Central memory CD4-positive, alpha-beta T cell (primary cell): ENCODE measurements at places on chromosomes 4 and X.

- no peak for DNase-seq
These were observed 69.6 kb downstream of the ABLIM2 start for GRCh38 chr4:8088966-8089491.

DNA sequence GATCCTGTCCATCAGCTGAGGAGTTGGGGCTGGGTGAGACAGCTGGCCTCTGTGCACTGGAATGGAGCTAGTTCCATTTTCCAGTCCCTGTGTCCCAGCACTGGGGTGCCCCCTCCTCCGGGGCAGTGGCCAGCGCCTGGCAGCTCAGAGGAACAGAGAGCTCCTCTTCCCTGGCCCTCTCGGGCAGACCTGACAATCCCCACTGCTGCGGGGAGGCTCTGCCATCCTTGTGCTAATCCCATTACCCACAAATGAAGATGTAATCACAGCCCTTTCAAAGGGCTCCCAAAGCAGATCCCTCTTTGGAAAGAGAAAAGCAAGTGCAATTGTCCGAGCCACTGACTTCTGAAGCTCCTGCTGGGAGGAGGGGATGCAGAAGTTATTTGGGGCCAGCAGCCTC is 75.1 kb upstream of the MSX1 start:
- DNase-seq, result no peak

DNA sequence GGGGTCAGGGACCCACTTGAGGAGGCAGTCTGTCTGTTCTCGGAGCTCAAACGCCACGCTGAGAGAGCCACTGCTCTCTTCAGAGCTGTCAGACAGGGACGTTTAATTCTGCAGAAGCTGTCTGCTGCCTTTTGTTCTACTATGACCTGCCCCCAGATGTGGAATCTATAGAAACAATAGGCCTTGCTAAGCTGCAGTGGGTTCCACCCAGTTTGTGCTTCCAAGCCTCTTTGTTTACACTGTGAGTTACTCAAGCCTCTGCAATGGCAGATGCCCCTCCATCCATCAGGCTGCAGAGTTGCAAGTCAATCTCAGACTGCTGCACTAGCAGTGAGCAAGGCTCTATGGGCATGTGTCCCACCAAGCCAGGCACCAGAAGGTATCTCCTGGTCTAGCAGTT is 158.1 kb downstream of the DTHD1 start:
- DNase-seq, result no peak

GRCh38 chr4:148800336-148800885 is 358.2 kb upstream of the NR3C2 start:
- no peak for DNase-seq

GRCh38 chr4:73021634-73022033 is 47.9 kb downstream of the COX18 start:
- no peak for DNase-seq

DNA sequence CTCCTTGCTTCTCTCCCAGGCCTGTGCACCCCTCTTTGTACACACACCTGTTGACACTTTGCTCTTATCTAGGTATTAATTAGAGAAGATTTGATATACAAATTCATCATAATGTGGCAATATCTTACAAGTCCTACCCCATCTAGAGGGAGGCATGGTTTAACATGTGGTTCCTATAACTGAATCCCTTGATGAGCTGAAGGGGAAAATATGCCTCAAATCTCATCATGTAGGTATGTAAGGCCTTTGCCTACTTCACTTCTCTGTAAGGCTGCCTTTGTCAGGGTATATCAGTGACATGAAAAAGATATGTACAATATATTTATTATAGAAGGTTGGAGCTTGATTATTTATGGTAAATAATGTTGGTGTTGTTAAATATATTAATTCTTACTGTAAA is 31.9 kb downstream of the HTR2C start:
- no peak for DNase-seq

DNA sequence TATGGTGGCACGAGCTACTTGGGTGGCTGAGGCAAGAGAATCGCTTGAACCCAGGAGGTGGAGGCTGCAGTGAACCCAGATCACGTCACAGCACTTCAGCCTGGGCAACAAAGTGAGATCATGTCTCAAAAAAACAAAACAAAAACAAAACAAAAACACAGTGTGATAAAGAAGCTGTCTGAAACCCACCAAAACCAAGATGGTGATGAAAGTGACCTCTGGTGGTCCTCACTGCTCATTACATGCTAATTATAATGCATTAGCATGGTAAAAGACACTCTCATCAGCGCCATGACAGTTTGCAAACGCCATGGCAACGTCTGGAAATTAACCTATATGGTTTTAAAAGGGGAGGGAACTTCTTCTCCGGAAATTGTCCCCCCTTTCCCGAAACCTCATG is 29.4 kb upstream of the OPHN1 start:
- peak; percentile 26 for DNase-seq

DNA sequence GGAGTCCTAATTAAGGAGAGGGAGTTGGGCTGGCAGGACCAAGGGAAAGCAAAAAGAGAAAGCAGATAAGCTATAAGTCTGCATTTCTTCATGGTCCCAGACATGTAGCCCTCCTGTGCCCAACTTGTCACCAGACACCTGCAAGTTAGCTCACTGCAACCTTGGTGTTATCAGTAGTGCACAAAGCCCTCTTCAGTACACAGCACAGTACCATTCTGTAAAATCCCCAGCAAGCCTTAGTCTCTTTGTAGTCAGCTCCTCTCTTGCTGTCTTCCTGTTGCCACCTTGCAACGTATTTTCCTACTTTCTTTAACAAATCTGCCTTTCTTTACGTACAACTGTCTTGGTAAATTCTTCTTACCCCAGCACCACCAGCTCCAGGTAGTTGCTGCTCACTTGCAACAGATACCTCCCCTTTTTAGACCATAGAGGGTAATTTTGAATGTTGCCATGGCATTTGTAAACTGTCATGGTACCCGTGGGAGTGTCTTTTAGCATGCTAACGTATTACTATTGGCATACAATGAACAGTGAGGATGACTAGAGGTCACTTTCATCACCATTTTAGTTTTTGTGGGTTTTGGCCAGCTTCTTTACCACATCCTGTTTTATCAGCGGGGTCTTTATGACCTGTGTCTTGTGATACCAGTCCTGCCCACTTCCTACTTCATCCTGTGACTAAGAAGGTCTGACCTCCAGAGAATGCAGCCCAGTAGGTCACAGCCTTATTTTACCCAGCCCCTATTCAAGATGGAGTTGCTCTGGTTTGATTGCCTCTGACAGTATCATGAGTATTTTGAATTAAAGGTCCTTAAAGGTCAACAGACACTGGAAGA is 28.3 kb upstream of the AP1S2 start:
- DNase-seq, result no peak

DNA sequence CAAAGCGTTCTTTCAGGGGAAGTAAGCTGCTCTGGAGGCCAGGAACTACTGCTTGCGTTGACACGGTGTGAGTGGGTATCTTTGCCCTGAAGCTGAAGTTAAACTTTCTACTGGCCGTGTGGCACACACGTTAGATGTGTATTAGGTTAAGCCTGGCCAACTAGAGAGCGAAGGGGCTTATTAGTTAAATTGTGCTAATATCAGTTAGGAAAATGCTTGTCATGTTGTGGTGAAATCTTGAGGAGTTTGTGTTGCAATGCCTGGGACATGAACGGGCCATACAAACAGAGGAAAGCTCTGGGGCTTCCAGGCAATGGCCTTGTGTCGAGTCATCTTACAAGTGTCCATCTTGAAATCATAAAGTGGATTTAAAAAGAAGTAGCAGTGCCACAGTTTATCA is 62.6 kb downstream of the NSUN7 start:
- DNase-seq, result no peak

GRCh38 chr4:70958681-70959080 is 34.8 kb upstream of the DCK start:
- no peak for DNase-seq

DNA sequence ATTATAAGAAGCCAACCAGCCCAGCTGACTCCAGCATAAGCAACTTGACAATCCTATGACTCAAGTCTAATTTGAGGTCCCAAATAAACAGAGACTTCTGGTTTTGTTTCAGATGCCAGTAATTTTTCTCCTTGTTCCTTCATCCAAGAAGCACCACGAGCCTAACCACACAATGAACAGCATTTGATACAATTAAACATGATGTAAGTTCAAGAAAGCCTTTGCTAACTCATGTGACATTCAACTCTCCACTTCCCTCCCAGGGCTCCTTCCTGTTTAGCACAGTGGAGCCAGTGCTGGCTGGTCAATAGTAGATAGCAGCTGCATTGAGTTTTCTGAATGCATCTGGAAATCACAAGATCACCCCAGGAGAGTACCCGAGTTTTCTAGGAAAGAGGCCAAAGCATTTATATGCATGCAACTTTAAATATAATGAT is 206.3 kb downstream of the ARHGAP24 start:
- DNase-seq, result no peak

GRCh38 chr4:37674439-37674838 is 11.7 kb downstream of the RELL1 start:
- no peak for DNase-seq

- no peak for DNase-seq
These were observed 10.4 kb downstream of the RELL1 start for GRCh38 chr4:37675587-37676290.

DNA sequence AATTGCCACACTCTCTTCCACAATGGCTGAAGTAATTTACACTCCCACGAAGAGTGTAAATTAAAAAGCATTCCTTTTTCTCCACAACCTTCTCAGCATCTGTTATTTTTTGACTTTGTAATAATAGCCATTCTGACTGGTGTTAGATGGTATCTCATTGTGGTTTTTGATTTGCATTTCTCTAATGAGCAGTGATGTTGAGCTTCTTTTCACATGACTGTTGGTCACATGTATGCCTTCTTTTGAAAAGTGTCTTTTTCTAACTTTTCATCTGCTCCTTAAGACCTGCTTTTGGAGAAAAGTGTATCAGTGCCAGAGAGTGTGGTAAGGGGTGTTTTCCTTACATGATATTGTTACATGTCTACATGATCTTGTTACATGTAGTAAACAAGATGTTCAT is 25.7 kb downstream of the GUCY1A1 start:
- no peak for DNase-seq

- peak; percentile 6 for DNase-seq
These were observed 29.5 kb upstream of the IRF2 start for GRCh38 chr4:184503869-184504300.

DNA sequence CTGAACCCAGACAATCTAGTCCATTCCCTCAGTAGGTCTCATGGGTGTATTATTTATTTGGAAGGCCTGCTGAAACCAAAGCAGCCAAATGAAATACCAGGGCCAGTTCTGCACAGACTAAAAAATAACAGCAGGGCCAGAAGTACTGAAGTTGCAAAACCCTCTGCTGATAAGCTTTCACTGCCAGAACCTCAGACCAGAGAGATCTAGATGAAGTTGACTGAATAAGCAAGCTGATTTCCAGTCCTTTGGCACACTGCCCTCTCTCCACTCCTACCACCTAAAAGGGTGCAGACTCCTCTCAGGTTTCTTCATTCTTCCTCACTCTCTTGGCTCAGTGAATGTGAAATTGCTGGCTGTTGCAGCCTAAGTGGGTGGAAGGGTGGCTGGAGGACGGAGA is 276.7 kb upstream of the KLF3 start:
- no peak for DNase-seq

- no peak for DNase-seq
These were observed 103.6 kb downstream of the RAPGEF2 start for GRCh38 chr4:159206427-159206871.

GRCh38 chr4:130233377-130234047 is 1137.6 kb downstream of the C4orf33 start:
- no peak for DNase-seq

DNA sequence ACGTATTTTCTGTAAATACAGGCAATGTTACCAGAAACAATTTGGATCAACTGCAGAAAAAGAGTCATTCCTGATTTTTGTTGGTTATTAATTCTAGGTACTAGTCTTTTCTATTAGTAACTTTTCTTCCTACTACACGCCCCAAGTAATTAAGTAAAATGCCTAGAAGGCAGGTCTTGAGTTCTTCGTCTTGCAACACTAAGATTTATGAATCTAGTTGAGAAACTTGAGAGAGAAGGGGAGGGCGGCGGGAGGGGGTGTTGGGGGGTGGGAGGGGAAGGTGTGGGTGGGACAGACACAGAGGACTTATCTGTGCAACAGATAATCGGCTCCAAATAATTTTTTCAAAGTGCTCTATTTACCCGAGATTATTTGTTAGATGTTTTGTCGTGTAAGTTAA is 3.0 kb downstream of the RAP2C start:
- DNase-seq, result no peak

GRCh38 chrX:153967536-153968224 is 3.9 kb downstream of the HCFC1 start:
- peak; percentile 52 for DNase-seq

DNA sequence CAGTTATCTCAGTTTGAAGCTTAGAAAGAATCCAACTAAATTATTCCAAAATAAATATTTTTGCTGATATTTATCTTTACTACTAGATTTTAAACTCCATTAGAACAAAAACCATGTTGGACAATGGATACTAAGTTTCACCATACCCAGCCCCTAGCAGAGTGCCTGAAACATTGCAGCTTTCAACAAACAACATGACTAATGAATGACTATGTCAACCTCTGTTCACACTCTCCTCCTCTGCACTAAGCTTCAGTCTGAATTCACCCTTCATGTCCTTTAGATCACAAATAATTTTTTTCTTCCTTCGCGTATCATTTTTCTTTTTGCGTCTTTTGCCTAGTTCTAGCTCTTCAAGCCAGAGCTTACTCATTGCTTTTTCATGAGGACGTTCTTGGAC is 315.2 kb downstream of the PCDH10 start:
- no peak for DNase-seq

GRCh38 chr4:90181644-90182043 is 54.5 kb downstream of the CCSER1 start:
- DNase-seq, result no peak

DNA sequence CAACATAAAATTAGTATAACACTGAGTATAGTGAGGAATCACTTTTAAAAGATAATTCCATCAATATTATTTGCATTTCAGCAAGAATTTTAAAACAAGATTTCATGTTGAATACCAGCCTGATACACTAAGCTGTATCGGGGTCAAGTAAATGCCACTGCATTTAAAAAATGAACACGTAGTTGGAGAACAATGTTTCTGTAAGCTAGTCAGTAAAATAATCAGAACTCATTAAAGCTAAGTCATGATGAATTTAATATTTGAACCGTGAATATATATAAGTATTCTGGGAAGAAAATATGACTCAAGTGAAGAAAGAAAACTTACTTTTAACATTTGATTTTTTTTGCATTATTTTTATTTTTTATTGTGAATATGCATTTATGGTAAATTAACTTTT is 611.0 kb upstream of the PABPC4L start:
- no peak for DNase-seq
